Tibial nerve (tissue), 4 donors: ENCODE measurements at places on chromosomes 11 and 22.

DNA sequence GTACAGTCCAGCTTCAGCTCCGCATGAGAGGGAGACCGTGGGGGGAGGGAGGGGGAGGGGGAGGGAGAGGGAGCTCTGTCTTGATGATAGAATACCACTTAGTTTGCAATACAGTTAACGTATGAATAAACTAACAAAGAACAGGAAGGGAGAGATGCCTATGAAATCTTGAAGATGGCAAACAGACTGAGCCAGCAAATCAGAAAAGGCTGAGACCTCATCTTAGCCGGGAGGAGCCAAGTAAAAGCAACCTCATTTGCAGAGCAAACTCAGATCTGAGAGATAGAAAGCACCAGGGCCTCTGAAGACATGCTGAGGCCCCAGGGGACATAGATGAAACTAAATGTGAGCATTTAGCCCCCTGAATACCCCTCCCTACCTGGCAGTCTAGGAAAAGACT is 23.0 kb downstream of the APLP2 start:
- no peak for DNase-seq

- peak; percentile 60 for DNase-seq
Measured at GRCh38 chr11:11977206-11977938, 31.1 kb downstream of the DKK3 start.

DNA sequence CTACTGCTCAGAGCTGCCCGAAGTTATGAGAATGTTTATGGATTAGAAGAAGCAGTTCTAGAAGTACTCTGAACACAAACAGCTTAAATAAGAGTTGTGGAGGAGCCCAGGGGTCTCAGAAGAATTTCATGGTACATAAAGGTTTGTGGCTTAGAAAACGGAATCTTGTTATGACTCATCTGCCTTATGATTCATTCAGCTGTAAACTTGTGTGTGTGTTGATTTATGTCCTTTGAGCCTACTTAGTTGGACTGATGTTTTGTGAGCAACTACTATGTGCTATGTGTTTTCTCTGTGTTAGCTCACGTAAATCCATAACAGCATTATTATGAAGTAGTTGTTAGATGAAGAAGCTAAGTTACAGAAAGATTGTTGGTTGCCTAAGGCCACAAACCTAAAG is 203.7 kb downstream of the PGR start:
- DNase-seq = no peak

GRCh38 chr11:72411623-72412419 is 22.5 kb downstream of the CLPB start:
- DNase-seq = no peak

GRCh38 chr11:65588199-65589054 is 7.2 kb downstream of the KCNK7 start:
- DNase-seq = no peak

GRCh38 chr11:118596224-118597146 is 10.9 kb upstream of the PHLDB1 start:
- no peak for DNase-seq

GRCh38 chr22:26082866-26083265 is 86.4 kb upstream of the SEZ6L start:
- DNase-seq = no peak

GRCh38 chr11:134173296-134173695 is 50.5 kb downstream of the NCAPD3 start:
- no peak for DNase-seq

DNA sequence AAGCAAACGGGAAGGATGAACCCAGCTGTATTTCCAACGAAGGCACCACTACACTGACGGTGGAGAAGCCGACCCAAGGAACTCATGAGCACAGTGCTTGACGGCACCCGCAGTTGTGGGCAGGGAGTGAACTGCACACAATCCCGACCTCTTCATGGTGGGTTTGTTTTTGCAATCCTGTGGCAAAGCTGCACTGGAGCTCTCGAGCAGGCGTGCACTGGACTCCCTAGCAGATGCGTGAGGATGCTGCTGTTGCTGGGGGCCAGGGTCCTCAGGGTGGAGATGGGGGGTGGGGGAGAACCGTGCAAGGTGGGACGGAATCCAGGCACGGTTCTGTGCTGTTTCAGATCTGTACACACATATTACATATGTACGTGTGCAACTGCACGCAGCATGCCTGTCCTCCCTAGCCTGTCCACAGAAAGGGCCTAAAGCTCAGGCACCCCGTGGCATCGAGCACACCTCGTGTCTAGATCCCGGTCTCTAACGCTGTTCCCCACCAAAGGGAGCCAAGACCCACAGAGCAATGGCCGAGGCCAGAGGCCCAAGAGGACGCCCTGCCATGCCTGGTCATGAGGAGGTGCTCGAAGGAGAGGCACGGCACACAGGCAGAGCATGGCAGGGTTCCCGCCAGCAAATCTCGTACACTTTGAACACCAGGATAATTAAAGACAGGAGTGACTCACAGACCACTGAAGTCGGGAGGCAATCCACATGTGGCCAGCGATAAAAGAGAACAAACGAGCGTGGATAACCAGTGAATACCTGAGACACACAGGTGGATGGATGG is 17.6 kb downstream of the ALG12 start:
- DNase-seq = no peak

GRCh38 chr11:3080733-3081385 is 23.6 kb upstream of the CARS1 start:
- DNase-seq = no peak

DNA sequence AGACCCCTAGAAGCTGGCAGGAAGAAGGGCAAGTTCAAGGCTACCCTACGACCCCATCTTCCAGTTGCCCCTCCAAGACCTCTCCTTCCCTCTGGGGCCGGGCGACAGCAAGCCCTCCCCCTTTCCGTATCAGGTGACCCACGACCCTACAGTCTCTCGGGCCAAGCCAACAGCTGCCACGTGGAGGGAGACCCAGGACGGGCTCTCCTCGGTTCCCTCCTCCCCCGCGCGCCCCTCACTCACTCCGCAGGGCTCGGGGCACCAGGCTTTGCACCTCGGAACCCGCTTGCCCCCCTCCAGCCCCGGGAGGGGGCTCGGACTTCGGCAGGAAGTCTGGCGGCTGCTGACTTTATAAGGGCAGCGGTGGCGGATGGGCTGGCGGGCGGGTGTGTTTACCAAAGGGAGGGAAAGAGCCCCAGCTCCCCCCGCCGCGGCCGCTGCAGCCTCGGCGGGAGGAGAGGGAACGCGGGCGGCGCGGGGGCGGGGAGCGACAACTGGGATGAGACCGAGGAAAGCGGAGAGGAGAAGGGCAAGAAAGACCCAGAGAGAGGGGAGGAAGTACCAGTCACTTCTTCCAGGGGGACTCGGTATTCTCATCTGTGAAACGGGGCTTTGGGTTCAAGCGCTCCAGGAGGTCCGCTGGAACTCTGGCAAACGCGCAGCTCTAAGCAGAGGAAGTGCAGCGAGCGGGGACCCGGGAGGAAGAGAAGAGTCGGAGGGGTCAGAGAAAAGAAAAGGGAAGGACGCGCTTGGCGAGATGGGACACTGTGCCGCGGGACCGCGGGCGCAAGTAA is 767 bp downstream of the SLC43A1 start:
- DNase-seq = peak; percentile 43

DNA sequence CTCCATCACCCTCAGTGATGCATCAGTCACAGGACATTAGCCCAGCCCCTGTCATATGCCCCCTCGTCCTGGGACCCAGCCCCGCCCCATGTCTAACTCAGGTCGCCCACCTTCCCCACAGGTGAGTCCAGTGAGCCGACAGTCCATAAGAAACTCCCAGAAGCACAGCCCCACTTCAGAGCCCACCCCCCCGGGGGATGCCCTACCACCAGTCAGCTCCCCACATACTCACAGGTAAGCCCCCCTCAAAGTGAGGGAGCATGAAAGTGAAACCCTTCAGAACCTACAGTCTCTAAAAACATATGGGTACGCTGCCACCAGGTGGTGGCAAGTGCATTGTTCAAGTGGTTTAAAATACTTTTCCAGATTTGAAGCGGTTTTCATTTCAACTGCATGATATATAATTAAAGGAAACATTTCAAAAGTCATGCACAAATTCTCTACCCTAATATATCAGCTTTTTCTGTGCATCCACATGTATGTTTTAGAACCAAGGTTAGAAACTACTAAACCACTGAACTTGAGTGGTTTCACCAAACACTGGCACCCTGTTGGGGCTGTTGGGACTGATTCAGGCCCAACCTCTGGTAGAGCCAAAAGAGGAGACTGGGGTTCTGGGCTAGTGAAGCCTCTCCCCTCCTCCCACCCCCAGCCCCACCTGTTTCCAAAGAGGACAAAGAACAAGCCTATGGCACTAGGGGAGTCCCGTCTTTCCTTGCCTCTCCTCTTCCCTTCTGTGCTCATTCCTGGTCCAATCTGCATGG is 17.3 kb downstream of the EPS8L2 start:
- no peak for DNase-seq

- no peak for DNase-seq
Measured at GRCh38 chr11:64165481-64165841, 452 bp downstream of the MACROD1 start.

- no peak for DNase-seq
Measured at GRCh38 chr11:35752115-35752514, 89.5 kb downstream of the TRIM44 start.

DNA sequence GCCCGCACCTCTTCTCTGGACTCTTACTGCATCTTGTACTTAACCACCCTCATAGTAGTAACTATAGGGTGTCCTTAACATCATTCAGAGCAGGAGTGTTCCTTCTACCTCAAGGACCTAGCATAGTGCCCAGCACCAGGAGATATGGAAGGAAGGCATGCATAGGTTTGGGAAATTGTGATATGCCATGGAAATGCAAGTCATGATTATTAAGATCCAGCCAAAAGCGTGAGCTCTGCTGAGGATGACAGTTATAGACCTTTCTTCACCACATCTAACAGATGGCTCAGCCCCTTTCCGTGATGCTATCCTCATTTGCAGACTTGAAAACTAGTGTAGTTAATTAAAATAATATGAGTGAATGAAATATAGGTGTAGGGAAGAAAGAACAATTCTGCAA is 746.1 kb downstream of the NTM start:
- no peak for DNase-seq

DNA sequence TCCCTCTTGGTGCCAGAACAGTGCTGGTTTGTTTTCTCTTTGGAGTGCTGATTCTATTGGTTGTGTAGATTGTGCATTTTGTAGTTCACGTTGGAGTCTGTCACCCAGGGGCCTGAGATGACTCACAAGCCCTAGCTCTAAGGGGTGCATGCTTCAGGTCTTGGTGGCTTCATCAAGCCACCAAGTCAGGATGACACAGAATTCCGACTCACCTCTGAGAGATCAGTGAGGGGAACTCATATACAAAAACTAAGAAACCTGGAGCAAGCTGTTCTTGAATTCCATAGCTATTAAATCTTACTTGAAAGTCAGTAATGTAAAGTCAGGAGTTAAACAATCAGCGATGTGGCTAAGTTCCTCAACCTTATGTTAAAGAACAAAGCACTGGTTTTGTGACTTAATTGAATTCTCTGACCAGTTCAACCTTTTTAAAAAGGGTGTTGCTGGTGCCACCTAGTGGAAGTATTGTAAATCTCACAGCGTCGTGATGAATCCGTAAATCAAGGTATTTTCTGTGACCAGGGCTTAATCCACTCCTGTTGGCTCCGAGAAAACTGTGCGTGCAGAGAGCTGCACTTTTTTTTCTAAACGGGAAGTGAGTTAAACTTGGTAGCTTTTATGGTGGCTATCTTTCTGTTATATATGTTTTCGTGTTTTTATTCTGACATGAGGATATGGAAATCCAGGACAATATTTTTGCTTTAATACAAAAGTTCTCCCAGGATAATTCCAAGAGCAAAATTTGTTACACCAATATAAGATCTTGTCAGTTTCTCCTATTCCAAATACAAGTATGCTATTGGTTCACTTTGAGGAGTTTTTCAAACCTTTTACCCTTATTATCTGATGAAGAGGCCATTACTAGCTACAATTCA is 14.6 kb downstream of the MMP13 start:
- no peak for DNase-seq

GRCh38 chr11:19441288-19441687 is 200.5 kb upstream of the E2F8 start:
- no peak for DNase-seq

DNA sequence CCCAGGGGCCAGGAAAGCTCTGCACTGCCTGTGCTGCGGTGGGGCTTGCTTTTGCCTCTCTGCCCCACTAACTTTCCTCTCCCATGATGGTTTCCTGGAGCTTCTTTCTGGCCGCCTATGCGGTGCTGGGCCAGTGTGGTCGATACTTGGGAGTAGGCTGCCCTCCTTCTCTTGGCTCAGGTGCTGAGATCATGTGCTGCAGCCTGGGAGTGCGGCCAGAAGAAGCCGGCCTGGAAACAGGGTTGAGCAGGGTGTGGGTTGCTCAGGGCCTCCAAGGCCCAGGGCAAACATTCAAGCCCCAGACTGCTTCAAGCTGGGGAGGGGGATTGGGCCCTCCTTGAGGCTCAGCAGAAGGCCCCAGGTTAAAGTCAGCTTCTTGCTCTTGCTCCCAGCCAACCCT is 125.0 kb downstream of the NTM start:
- DNase-seq = peak; percentile 45

- DNase-seq = no peak
Measured at GRCh38 chr11:16874275-16874975, 136.0 kb downstream of the C11orf58 start.

DNA sequence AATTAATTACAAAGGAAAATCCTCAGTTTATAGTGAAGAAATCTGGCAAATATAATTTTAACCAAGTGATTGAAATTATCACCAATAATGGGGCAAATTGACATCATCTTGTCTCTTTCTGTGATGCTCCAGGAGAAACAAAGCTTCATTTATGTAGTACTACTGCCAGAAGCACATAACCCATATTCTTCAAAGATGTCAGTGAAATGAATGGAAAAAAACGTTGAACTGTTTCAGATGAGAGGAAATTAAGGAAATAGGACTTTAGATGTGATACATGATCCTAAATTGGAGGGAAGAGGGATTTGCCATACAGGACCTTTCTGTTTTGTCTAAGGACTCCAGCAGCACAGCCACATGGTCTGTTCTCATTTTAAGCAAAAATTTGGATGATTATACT is 57.6 kb downstream of the PPP6R3 start:
- DNase-seq = no peak

GRCh38 chr11:108975641-108976071 is 310.8 kb downstream of the DDX10 start:
- DNase-seq = no peak

GRCh38 chr22:33781411-33781810 is 138.9 kb downstream of the LARGE1 start:
- no peak for DNase-seq

DNA sequence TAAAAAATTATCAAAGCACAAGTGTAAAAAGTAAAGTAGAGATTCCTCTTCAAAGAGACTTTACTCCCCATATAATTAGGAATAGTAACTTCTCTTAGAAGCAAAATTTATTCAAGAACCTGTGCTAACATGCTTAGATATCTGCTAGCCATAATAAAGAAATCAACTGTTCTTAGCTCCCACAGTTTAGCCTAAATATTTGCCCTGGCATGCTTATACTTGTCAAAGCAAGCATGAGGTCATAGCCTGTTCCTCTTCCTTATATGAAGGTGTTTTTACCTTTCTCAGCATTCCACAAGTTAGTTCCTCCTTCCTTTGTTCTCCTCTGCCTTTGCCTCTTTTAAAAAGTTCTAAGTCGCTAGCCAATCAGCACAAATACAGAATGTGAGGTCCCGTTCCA is 30.3 kb downstream of the RIC3 start:
- no peak for DNase-seq
